T-cell (primary cell): ENCODE measurements at places on chromosomes 12 and 14.
A peak's percentile ranks its signal among the peaks of the same experiment; 100 is the strongest.

DNA sequence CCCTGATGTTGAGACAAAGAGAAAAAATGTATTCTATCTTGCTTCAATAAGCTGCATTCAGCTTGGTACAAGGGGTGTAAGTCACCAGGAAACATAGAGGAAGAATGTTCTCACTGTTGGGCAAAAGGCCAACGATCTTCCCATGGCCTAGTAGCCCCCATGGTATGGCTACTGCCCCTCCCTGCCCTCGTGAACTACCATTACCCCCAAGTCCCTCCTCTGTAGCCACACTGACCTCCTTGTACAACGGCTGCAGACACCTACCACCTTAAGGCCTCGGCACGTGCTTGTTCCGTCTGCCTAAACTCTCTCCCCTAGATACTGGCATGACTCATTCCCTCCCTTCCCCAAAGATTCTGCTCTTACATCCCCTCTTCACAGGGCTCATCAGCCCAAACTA lies 81.9 kb upstream of the ANO2 start:
- no peak for DNase-seq

- DNase-seq = no peak
Measured at GRCh38 chr12:3933819-3934192, 60.6 kb upstream of the PARP11 start.

GRCh38 chr12:71075743-71076142 lies 82.1 kb downstream of the TSPAN8 start:
- no peak for DNase-seq

- DNase-seq = no peak
Measured at GRCh38 chr14:35766700-35767082, 42.4 kb downstream of the RALGAPA1 start.

GRCh38 chr12:98492580-98493140 lies 22.7 kb upstream of the TMPO start:
- no peak for DNase-seq

- DNase-seq = no peak
Measured at GRCh38 chr12:123435636-123436016, 858 bp downstream of the RILPL2 start.

DNA sequence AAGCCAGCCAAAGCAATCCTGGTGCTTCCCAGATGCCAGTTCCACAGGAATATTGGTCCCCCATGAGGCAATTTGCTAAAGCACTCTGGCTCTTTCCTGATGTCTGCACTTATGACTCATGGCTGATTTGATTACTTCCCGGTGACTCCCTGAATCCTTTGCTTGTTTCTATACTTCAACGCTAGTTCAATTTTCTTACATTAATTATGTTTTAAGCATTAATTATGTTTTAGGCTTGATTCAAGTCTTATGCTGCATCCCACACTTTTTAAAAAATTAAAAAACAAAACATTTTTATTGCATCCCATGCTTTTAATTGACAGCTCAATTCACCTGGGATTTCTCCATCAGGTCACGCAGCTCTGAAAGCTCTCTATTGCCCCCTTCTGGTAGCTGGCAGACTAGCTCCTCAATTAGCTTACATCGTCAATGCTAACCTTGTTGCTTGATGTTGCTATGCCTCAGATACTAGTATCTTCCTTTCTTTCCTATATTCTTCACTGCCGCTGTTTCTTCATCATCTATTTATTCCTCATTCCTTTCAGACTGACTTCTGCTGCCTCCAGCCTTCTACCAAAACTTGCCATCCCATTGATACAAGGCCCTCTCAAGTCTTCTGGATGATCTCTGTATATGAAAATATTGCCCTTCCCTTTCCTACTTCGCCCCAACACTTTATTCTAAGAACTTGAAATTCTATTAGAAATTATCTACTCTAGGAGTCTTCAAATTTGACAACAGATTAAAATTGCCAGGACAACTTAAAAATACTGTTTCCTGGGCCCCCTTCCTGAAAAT lies 32.0 kb downstream of the TSHR start:
- DNase-seq = peak; percentile 63

- DNase-seq = no peak
Measured at GRCh38 chr12:80325167-80325959, 118.7 kb upstream of the PTPRQ start.

GRCh38 chr14:94738751-94739150 lies 31.2 kb downstream of the GSC start:
- no peak for DNase-seq

- no peak for DNase-seq
Measured at GRCh38 chr12:68239309-68239982, 13.8 kb upstream of the IL26 start.

DNA sequence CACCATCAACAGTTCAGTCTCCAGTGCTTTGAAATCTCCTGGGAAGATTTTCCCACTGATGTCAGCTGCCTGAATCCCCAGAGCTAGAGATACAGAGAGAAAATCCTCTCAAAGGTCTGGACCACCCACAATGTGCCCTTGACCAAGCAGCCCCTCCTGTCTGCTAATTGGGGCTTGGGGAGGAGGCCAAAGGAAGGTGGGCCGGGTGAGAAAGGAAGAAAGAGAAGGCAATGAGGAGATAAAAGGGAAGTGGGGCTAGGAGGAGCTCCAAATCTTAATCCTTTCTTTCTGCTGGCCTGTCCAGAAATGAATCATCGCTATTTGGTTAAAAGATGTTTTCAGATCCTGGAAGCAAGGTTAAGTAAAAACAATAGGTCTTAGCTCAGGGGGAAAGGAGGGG lies 322.9 kb downstream of the BCL11B start:
- DNase-seq = no peak

DNA sequence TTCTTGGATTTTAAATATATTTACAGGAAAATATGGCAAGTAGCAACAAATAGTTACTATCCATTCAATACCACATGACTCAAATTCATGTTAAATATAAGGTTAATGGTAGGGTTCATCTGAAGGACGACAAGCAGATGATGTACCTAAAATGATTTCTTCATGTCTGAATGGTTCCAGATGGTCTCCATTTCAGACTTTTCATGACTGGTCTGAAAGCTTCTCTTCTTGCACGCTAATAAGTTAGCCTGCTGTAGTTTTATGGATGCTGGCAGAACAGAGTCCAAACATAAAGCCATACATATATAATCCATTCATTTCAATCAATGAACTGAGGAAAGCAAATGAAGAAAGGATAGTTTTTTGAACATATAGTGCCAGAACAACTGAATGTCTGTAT lies 257.0 kb upstream of the MGAT4C start:
- DNase-seq = no peak

- DNase-seq = no peak
Measured at GRCh38 chr14:90632871-90633270, 183.4 kb downstream of the TTC7B start.

- no peak for DNase-seq
Measured at GRCh38 chr14:50039734-50040400, 76.5 kb downstream of the VCPKMT start.

DNA sequence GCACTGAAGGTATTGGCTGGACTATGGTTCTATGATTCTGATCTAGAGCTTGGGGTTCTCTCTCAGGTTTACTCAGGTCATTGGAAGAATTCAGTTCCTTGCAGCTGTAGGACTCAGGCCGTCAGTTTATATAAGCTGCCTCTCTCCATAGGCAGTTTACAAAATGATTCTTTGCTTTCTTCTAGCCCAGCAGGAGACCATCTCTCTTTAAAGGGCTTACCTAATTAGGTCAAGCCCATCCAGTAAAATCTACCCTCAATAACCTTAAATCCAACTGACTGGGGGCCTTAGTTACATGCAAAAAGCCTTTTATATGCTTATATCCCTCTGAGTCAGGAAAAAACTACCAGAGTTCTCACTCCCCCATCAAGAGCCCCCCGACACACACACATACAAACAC lies 80.5 kb upstream of the GARIN6 start:
- DNase-seq = no peak

- no peak for DNase-seq
Measured at GRCh38 chr12:104064842-104065427, 604 bp downstream of the HCFC2 start.

DNA sequence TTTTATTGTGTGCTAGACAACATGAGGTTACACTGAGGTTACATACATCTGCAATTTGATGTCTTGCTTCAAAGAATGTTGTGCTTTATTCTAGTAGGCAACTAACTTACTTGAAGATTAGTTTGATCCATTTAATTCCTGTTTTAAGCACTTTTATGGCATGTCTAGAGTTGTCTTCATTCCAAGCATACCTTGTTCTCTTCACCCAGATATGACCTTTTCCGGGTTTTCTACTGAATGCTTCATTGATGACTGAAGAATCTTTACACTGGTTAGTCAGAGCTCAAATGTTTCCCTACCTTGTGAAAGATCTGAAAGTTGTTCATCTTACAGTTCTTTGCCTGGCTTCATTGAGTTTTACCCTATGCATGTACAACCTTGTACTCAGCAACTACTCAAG lies 274.0 kb upstream of the KITLG start:
- no peak for DNase-seq

DNA sequence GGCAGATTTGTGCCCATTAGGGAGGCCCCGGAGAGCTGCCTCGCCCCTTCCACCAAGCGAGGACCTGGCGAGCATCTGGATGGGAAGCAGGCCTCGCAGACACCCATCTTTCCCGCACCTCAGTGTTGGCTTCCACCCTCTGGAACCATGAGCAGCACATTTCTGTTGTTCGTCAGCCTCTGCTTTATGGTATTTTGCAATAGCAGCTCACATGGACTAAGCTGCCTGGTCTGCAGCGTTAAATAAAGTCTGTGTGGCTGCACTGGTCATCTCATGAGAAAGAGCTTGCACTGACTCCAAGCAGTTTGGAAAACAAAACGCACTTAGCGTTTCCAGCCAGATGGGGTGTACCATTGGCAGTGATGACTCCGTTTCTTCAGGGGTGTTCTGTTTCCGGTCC lies 75.8 kb downstream of the GLT1D1 start:
- DNase-seq = no peak

GRCh38 chr12:64923536-64923935 lies 99.1 kb downstream of the TBC1D30 start:
- no peak for DNase-seq

- DNase-seq = no peak
Measured at GRCh38 chr14:70891737-70892136, 15.5 kb upstream of the PCNX1 start.

DNA sequence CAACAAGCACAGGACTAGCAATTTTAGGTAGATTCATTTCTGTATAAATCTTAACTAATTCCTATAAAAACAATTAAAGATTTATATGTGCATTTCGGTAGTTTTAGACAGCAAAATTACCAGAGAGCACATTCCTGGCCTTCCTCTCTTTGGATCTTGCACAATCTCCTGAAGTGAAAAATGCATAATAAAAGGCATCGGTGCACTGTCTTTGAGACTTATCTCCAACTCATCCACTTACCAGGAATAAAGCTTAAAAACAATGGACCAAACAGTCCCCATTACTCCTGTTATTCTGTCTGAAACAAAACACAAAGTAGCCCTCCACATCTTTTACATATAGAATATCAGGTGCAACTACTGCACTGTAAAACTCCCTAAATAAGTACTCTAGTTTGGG lies 69.3 kb downstream of the HECTD1 start:
- DNase-seq = no peak

- peak; percentile 61 for DNase-seq
Measured at GRCh38 chr12:121799842-121800693, 3.7 kb upstream of the SETD1B start.

- no peak for DNase-seq
Measured at GRCh38 chr14:32258336-32258993, 55.4 kb upstream of the RNU6-8 start.

GRCh38 chr12:132352896-132353800 lies 23.8 kb upstream of the GALNT9 start:
- DNase-seq = no peak

GRCh38 chr12:113062502-113063395 lies 6.2 kb downstream of the DTX1 start:
- DNase-seq = no peak

DNA sequence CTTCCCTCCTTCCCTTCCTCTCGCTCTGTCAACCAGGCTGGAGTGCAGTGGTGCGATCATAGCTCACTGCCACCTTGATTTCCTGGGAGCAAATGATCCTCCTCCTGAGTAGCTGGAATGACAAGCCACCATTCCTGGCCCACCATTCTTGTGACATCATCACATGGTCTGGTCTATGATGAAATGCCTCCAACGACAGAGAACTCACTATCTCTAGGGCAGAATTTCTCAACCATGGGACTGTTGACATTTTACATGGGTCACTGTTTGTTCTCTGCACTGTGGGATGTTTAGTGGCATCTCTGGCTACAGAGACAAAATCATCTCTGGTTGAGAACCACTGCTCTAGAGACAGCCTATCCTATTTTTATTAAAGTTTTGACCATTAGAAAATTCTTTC lies 9.7 kb downstream of the VRK1 start:
- DNase-seq = no peak

- DNase-seq = no peak
Measured at GRCh38 chr14:30648471-30648870, 26.4 kb downstream of the SCFD1 start.

- DNase-seq = no peak
Measured at GRCh38 chr12:96776908-96777307, 130.1 kb upstream of the NEDD1 start.

DNA sequence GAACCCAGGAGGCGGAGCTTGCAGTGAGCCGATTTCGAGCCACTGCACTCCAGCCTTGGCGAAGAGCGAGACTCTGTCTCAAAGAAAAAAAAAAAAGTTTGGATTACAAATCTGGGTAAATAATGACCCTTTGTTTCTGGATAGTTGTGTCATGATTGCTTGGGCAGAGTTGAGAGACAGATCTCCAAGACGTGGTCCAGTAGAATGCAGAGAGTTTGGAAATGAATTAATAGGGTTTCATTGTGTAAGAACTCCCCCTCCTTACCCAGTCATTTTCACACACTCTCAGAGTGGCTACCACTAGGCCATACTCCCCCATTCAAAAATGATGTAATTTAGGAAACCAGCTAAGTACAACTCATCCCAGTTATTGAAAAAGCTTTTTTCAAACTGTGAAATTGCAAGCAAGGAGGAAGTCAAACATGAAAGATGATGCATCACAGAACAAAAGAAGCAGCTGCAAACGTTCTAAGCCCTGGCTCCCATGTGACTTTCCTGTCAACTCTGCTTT lies 1331.9 kb downstream of the AACS start:
- DNase-seq = no peak

- no peak for DNase-seq
Measured at GRCh38 chr14:70188659-70189455, at the start of gene SLC8A3. SLC8A3 (minus strand) TSS chr14:70188951; CDS start chr14:70168422, 20,529 bp downstream.

DNA sequence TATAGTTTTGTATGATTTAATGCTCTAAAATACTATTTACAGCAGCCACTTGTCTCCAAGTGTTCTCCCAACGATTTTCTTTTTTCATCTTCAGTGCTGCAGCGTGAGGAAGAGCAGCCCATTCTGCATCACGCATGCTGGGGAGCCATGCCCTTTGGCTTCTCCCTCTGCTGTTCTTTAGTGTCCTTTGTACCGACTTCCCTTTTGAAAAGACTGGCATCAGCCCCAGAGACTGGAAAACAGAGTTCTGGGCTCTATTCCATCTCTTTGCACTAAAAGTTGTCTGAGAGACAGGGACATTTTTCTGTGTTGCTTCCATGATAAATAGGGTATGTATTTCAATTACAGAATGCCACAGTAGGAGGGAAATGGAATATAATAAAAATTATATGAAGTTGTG lies 105.1 kb downstream of the RERG start:
- no peak for DNase-seq

- DNase-seq = no peak
Measured at GRCh38 chr14:84797326-84797725, 732.6 kb upstream of the FLRT2 start.

GRCh38 chr14:102282751-102283465 lies 22.1 kb downstream of the MOK start:
- DNase-seq = no peak
